Hepatocyte (in vitro differentiated cells): ENCODE measurements at places on chromosomes 3 and 15. TPM values are rescaled to one million over a fixed set of nuclear protein-coding genes. Genes with fewer than 3 reads are reported as not detected.

DNA sequence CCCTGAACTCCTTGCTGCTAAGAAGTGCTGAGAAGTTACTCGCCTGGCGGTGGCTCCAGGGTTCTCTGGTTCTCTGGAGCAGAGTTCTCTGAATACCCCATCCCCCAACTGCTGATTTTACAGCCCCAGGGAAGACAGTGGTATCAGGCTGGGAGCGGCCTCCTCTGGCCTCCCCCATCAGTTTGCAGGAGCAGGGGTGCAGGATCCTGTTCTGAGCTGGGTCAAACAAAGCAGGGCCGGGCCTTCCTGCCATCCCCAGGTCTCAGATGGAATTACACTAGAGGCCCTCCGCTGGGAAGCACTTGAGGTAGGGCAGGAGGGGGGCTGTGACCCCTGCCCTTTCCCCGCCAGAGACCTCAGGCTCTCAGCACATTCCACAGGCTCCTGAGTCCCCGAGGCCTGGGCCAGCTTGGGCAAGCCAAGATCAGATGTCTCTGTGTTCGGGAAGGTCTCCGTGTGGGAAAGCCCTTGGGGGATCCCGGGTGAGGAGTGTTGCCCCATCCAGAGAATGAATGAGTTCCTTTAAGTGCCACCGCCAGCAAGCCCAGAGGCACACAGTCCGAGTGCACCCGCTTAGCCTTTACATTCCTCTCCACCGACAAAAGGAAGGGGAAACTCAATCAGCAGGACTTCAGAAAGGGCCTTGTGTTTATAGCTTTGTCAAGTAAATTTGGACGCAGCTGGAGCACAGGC is 149.9 kb downstream of the LRRK1 start:
- no peaks in the 10 kb centered on the region for H3K27me3 ChIP-seq
- H3K4me1 ChIP-seq, result peaks cover 24% of the 10 kb centered on the region
- DNase-seq, result peak; percentile 28

Gene GOLGA6L9
- total RNA-seq, result 2.2 and 3.3 TPM in 2 replicates

DNA sequence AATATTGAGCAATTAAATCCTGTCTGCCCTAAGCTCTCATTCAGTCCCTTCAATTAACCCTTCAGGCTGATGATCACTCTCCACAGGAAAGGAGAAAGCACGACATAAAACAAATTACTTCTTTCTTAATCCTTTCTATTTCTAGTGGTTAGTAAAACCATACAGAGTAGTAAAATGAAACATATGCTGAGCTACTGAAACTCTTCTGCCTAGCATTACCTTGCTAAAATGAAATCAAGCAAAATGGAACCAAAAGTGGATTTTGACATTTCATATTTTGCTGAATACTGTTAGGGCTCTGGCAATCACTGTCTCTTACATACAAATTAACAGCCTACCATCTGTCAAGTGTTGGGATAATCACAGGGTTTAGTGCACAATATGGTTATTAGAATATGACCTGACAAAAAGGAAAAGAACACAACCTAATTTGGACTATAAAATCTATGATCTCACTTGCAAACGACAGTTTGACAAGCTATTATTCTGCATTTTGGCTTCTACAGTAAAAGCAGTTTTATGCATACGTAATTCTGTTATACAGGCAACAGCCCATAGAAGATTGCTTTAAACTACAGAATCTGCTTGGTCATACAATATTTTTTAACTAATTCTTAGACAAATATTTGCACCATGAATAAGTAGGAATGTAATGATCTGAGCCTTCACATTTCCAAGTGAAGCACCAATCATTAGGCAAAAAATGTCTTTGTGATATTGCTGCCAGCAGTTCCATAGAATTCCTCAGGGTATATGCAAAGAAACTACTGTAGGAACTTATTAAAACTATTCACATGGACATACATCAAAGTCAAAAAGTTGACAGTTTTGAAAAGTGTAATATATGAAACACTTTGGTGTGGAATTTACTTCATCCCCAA is 105.0 kb downstream of the FHIT start:
- H3K4me1 ChIP-seq, result no peaks in the 10 kb centered on the region
- H3K4me3 ChIP-seq, result no peak overlapping the region
- H3K27me3 ChIP-seq, result no peaks in the 10 kb centered on the region
- H3K36me3 ChIP-seq, result no peaks in the 10 kb centered on the region
- H3K27ac ChIP-seq, result no peak overlapping the region

GRCh38 chr3:61669203-61669602 is 107.8 kb downstream of the PTPRG start:
- H3K4me1 ChIP-seq, result peaks cover 4% of the 10 kb centered on the region
- no peaks in the 10 kb centered on the region for H3K27me3 ChIP-seq
- H3K4me3 ChIP-seq, result no peak overlapping the region
- H3K27ac ChIP-seq, result no peak overlapping the region
- no peaks in the 10 kb centered on the region for H3K36me3 ChIP-seq

- no peak overlapping the region for H3K27ac ChIP-seq
- no peak overlapping the region for H3K4me3 ChIP-seq
- DNase-seq, result no peak
- no peaks in the 10 kb centered on the region for H3K27me3 ChIP-seq
- H3K4me1 ChIP-seq, result peaks cover 2% of the 10 kb centered on the region
These were observed 280.2 kb downstream of the LSAMP start for GRCh38 chr3:116165135-116165534.

Gene KIF15
- 2.7 and 4.1 TPM in 2 replicates for total RNA-seq

- H3K36me3 ChIP-seq, result no peaks in the 10 kb centered on the region
- H3K4me1 ChIP-seq, result no peaks in the 10 kb centered on the region
- no peak for DNase-seq
- no peak overlapping the region for H3K27ac ChIP-seq
These were observed 380.2 kb upstream of the ATP11B start for GRCh38 chr3:182413061-182413460.

Gene ESYT3
- total RNA-seq, result 0.60 and 1.1 TPM in 2 replicates
